Activated T-helper 2 cell treated with anti-CD3 and anti-CD28 coated beads, Interferon-gamma antibody, Interleukin-2, Interleukin-4, amounts not matched to agents 10 μg/mL and 5 μg/mL and 100 μg/mL, durations not matched to agents 14 hours and 24 hours and 36 hours (primary cell): ENCODE measurements at places on chromosomes 13 and 19. TPM values are rescaled to one million over a fixed set of nuclear protein-coding genes. Genes with fewer than 3 reads are reported as not detected.

DNA sequence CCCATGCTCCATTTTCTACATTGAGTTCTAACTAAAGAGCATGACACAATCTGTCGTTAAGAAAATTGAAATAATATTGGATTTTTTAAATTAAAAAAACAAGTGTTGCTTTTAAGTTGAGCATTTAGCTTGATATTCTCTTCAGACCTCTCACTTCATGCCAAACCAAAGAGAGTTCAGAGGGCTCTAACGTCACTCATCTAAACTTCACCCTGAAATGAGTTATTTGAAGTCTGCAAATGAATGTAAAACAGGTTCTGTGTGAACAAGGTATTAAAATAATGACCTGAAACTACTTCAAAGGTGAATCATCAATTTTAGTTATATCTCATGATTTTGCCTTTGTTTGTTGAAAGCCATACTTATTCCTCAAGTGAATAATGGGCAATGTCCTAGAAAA, 61.8 kb downstream of the MRPL57 start:
- DNase-seq: no peak

DNA sequence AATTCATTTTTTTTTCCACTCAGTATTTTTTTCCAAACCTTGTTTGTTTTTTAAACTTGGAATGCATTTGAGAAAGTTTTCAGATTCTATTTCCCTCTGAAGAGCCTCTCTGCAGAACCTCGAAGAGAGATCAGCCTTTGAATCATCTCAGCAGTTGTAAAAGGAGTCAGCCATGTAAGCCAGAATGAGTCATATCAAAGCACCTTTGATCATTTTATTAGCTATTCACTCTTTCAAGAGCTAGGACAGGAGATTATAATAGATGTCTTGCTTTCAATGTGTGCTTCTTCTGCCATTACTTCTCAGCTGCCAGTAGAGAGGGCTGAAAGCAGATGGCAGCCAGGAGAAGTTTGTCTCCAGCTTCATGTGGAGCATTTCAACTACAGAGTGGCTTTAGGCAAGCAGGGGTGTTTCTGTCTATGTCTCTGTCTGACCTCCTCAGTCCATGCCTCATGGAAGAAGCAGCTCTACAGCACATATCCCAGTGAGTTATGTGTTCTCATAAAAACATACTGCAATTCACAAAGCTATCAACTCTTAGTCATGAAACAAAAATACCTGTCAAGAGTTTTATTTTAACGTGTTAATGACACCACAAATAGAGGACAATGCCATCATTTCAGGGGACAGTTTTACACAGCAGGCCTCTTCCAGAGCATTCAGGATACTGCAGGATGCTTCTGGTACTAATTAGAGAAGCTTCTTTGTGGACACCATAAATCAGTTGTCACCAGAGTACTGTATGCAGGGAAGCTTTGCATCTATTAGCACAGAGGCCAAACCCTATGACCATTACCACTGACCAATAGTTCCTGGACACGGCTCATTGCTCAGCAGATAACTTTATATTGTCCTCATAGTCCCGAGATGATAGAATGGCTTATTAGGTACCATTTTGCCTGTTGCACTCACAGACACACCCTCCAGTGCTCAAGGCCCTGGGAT, 94.3 kb downstream of the NHLRC3 start:
- DNase-seq: no peak

- DNase-seq: no peak
These were observed 36.5 kb downstream of the GTF2F2 start for GRCh38 chr13:45156565-45157361.

Gene POLR1D
- 124 and 127 TPM in 2 replicates for total RNA-seq

Gene ADPRHL1
- total RNA-seq: 0.64 TPM in 2 replicates
